Stomach (tissue), 19 donors: ENCODE measurements at places on chromosomes 7 and 10. TPM values are rescaled to one million over a fixed set of nuclear protein-coding genes. Genes with fewer than 3 reads are reported as not detected.

GRCh38 chr7:130426564-130426963 is 14.3 kb downstream of the CEP41 start:
- no peaks in the 10 kb centered on the region for H3K36me3 ChIP-seq
- H3K27me3 ChIP-seq: no peaks in the 10 kb centered on the region

DNA sequence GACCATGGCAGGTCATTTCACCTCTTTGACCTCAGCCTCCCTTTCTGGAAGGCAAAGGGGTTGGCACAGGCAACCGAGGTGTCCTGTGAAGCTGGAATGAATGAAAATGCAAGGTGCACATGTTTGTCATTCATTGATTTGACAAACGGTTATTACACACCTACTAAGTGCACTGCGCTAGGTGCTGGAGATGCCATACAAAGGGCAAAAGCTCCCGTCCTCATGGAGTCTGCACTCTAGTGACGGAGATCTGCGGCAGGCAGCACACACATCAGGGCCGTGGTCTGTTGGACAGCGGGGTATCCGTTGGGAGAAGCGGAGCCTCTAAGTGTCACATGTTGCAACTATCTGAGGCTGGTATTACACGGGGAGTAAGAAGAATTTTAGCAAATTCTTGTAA is 44.2 kb downstream of the PRF1 start:
- H3K4me1 ChIP-seq: peaks cover 34% of the 10 kb centered on the region
- no peak overlapping the region for H3K4me3 ChIP-seq

DNA sequence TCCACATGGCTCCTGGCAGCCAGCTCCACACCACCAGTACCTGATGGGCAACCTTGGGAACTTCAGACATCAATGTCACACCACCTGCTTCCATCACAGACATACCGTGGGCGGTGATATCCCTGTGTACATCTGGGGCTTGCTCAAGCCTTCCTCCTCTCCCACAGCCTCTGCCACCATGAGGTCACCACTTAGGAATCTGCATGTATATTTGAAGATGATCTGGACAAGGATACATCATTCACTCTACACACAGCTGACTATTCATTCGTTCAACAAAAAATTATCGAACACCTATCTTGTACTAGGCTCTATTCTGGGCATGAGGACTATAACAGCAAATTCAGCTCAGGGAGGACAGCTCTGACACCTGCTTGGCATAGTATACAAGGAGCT is 6.8 kb downstream of the DLG5 start:
- H3K4me3 ChIP-seq: no peak overlapping the region
- no peaks in the 10 kb centered on the region for H3K36me3 ChIP-seq
- no peak for DNase-seq

The MICALL2 gene
- 58.4 TPM for total RNA-seq

- H3K27me3 ChIP-seq: no peaks in the 10 kb centered on the region
- no peak for DNase-seq
- H3K4me3 ChIP-seq: no peak overlapping the region
- H3K27ac ChIP-seq: no peak overlapping the region
- peaks cover 23% of the 10 kb centered on the region for H3K4me1 ChIP-seq
- peaks cover 2% of the 10 kb centered on the region for H3K36me3 ChIP-seq
Measured at GRCh38 chr7:149625947-149626392, 128.4 kb upstream of the ZNF746 start.

GRCh38 chr7:5200561-5201235 is 10.7 kb downstream of the WIPI2 start:
- peaks cover 5% of the 10 kb centered on the region for H3K4me1 ChIP-seq
- no peaks in the 10 kb centered on the region for H3K27me3 ChIP-seq

GRCh38 chr7:138470391-138471157 is 10.5 kb downstream of the TRIM24 start:
- H3K27ac ChIP-seq: no peak overlapping the region
- no peak for DNase-seq
- H3K36me3 ChIP-seq: no peaks in the 10 kb centered on the region
- no peaks in the 10 kb centered on the region for H3K27me3 ChIP-seq

GRCh38 chr10:104548090-104548489 is 93.0 kb upstream of the SORCS3 start:
- H3K36me3 ChIP-seq: no peaks in the 10 kb centered on the region
- H3K27me3 ChIP-seq: no peaks in the 10 kb centered on the region
- H3K27ac ChIP-seq: no peak overlapping the region
- H3K4me3 ChIP-seq: no peak overlapping the region

DNA sequence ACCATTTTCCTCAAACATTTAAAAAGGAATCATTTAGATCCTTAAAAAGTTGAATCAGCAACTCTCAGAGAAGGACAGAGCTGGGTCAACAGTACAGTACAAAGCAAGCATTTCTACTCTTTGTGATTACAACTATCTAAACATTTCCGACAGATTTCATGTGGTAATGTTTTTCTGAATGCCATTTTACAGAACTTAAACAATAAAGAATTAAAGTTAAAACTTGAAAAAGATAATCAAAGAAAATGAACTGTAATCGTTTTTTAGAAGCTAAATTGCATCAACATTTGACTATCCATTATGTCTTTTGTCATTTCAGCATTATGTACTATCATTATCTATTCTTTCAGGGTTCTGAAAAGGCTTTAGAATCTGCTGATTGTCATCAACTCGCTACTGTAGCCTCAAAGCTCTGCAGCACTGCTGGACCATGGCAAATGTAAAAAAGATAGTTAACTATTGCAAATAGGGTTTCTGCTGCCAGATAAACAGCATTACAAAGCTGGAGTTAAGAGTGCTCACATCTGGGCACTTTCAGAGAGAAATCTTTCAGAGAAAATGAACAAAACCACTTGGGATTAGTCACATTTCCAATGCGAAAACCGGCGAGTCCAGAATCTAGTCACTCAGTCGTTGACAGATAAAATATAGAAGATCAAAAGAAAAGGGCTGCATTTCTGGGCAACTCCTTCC is 160.4 kb upstream of the LAMB4 start:
- no peaks in the 10 kb centered on the region for H3K27me3 ChIP-seq
- no peak overlapping the region for H3K27ac ChIP-seq
- H3K4me3 ChIP-seq: no peak overlapping the region

DNA sequence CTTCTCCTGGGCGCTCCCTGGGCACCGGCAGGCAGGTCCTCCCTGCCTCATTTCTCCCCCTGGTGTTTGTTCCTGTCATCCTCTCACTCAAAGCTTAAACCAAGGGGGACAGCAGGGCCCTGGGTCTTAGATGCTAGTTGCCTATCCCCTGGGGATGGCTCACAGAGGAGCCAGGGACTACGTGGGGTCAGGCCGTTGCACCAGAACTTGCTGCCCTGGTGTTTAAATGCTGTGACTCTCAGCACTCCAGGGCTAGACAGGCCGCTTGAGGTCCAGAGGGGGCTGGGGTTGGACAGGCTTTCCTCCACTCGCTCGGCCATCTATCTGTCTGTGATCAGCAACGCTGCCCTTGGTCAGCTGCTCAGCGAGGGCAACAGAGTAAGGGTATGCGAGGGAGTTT is 340.3 kb downstream of the CXCL12 start:
- H3K4me1 ChIP-seq: peaks cover 22% of the 10 kb centered on the region
- H3K27ac ChIP-seq: no peak overlapping the region
- H3K36me3 ChIP-seq: no peaks in the 10 kb centered on the region
- no peaks in the 10 kb centered on the region for H3K27me3 ChIP-seq
- no peak overlapping the region for H3K4me3 ChIP-seq

The GRID1 gene
- total RNA-seq: 2.3 TPM

GRCh38 chr7:68542831-68543230 is 1055.4 kb upstream of the AUTS2 start:
- no peak overlapping the region for H3K4me3 ChIP-seq
- no peak overlapping the region for H3K27ac ChIP-seq
- no peaks in the 10 kb centered on the region for H3K36me3 ChIP-seq
- no peak for DNase-seq

GRCh38 chr7:75716992-75717626 is 21.6 kb downstream of the HIP1 start:
- H3K4me1 ChIP-seq: peaks cover 9% of the 10 kb centered on the region
- H3K4me3 ChIP-seq: no peak overlapping the region
- H3K27me3 ChIP-seq: no peaks in the 10 kb centered on the region
- DNase-seq: no peak

The GPER1 gene
- total RNA-seq: not detected

- H3K4me3 ChIP-seq: no peak overlapping the region
- H3K4me1 ChIP-seq: no peaks in the 10 kb centered on the region
- peak; percentile 50 for DNase-seq
- H3K27ac ChIP-seq: peak overlapping the region; percentile 57
- H3K27me3 ChIP-seq: no peaks in the 10 kb centered on the region
- H3K36me3 ChIP-seq: no peaks in the 10 kb centered on the region
Measured at GRCh38 chr10:63637901-63638327, 116.7 kb downstream of the REEP3 start.

The COBL gene
- total RNA-seq: 18.7 TPM

The ZNF786 gene
- total RNA-seq: 2.8 TPM

The FAM25G gene
- not detected for total RNA-seq

The SPAM1 gene
- total RNA-seq: not detected

DNA sequence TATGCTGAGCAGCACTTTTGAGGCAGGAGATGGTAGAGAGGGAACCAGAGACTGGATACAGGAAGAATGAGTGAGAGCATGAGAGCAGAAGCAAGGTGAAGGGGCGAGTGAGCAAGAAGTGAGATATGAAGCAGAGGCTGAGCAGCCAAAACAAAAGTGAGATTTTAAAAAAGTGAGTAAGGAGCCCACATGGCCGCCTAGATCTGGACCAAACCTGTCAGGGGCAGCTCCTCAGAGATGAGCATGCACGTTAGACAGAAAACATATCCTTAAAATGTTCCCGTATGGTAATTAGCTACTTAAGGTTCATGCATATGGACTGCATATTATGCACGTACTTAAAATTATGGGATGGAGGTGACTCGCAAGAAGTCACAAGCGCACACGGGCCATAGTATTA is 22.5 kb downstream of the TMEM176A start:
- no peak overlapping the region for H3K27ac ChIP-seq
- no peaks in the 10 kb centered on the region for H3K4me1 ChIP-seq
- H3K36me3 ChIP-seq: no peaks in the 10 kb centered on the region
- no peak overlapping the region for H3K4me3 ChIP-seq
- DNase-seq: no peak

The SPRN gene
- not detected for total RNA-seq

The SORCS1 gene
- total RNA-seq: 10.1 TPM

The SLC29A4 gene
- total RNA-seq: 4.1 TPM

DNA sequence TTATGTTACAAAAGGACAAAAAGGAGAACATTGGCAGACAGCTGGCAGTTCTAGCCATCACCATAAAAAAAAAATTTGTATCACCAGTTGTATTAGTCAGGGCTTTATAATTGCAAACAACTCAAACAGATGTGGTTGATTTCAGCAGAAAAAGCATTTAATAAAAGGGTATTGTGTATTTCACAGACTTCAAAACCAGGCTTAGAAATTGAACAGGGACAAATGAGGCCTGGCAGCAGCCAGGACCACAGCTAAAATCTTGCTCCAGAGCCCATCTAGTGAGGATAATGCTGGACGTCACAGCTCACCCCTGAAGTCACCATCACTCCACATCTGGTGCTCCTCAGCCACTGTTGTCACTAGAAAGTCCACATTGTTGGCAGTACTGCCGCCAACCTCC is 52.9 kb upstream of the CALD1 start:
- no peak overlapping the region for H3K4me3 ChIP-seq
- DNase-seq: no peak
- H3K4me1 ChIP-seq: peaks cover 39% of the 10 kb centered on the region
- H3K27ac ChIP-seq: peak overlapping the region; percentile 86

The GALNT17 gene
- 1.6 TPM for total RNA-seq

DNA sequence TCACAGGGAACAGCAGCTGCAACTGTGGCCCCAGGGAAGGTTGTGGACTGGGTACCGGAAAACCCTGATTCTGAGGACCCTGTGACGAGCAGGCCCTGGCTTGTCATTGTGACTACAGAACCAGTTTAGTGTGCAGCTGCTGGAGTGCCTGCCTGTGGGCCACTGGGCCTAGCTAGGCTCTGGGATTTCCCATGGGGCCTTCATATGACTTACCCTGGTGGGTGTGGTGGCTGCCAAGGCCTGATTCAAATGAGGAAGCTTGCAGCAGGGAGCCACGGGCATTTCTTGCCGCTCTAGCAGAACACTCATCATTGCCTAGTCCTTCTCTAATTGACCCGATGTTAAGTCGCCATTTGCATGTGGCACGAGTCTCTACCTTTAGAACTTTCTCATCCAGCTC is 14.7 kb upstream of the CAMK2G start:
- peak; percentile 76 for DNase-seq
- no peaks in the 10 kb centered on the region for H3K27me3 ChIP-seq
- H3K4me3 ChIP-seq: no peak overlapping the region
- no peaks in the 10 kb centered on the region for H3K36me3 ChIP-seq
- H3K27ac ChIP-seq: peak overlapping the region; percentile 83
- peaks cover 36% of the 10 kb centered on the region for H3K4me1 ChIP-seq

The ICA1 gene
- 118 TPM for total RNA-seq

DNA sequence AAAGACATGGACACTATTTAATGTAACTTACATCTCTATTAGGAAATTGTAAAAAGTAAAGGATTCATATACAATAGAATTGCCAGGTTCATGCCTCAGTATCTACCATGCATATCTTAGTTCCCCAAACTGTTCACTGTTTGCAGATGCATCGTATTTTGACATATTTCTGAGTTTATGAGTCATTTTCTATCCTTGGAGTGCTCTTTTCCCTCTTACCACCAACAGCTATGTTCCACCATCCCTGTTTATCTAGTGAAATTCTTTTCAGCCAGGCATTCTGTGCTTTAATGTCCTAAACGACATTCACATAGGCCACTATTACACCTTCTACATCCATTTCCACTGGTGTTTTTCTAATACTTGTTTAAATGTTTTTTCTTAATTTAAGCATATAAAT is 139.4 kb upstream of the HPS1 start:
- no peak overlapping the region for H3K4me3 ChIP-seq
- no peaks in the 10 kb centered on the region for H3K36me3 ChIP-seq
- H3K4me1 ChIP-seq: peaks cover 20% of the 10 kb centered on the region

DNA sequence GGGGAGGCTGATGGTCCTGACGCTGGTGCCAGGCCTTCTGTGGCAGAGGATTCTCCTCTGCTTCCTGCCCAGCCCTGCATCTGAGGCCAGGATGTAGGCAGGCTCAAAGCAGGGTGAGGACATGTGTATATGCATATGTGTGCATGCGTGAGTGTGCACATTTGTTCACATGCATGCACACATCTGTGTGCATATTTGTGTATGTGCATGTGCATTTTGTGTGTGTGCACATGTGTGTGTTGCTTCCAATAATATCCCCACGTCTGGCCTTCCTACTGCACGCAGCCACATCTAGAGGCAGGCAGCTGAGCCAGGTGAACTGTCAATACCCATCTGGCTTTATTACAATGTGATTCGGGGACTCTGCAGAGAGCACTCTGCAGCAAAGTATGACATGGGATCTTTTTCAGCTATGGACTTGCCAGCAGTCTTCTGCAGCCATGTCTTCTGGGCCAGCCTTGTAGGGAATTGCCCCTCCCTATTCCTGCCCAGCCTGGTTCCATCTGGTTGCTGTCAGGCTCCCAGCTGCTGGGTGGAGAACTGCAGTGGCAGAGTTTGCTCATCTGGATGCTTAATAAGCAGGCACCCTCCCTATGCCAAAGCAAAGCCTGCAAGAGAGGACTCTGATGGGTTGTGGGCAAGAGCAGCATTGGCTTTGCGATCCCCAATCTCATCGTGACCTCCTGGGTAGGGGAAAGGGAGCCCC is 140.7 kb downstream of the PFKFB3 start:
- DNase-seq: no peak
- no peaks in the 10 kb centered on the region for H3K36me3 ChIP-seq
- H3K4me3 ChIP-seq: no peak overlapping the region
